Hepatic stellate cell (primary cell): ENCODE measurements at places on chromosomes 12 and 14.
A peak's percentile ranks its signal among the peaks of the same experiment; 100 is the strongest.

DNA sequence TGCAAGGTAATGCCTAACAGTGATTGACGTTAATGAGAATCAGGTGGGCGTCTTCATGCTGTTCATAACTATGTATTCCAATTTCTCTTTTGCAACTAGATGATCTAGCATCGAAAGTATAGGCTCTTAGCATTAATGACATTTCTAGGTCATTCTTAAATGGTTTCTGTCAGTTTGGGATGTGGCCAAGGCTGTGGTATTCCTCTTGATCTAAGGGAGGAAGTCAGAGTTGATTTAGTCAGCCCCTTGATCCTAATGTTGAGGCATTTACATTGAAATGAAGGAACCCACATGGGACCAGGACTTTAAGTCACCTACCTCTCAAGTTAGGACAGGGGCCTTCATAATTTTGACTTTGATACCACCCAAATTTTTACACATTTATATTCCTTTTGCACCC is 448.1 kb downstream of the NPAS3 start:
- DNase-seq: no peak

DNA sequence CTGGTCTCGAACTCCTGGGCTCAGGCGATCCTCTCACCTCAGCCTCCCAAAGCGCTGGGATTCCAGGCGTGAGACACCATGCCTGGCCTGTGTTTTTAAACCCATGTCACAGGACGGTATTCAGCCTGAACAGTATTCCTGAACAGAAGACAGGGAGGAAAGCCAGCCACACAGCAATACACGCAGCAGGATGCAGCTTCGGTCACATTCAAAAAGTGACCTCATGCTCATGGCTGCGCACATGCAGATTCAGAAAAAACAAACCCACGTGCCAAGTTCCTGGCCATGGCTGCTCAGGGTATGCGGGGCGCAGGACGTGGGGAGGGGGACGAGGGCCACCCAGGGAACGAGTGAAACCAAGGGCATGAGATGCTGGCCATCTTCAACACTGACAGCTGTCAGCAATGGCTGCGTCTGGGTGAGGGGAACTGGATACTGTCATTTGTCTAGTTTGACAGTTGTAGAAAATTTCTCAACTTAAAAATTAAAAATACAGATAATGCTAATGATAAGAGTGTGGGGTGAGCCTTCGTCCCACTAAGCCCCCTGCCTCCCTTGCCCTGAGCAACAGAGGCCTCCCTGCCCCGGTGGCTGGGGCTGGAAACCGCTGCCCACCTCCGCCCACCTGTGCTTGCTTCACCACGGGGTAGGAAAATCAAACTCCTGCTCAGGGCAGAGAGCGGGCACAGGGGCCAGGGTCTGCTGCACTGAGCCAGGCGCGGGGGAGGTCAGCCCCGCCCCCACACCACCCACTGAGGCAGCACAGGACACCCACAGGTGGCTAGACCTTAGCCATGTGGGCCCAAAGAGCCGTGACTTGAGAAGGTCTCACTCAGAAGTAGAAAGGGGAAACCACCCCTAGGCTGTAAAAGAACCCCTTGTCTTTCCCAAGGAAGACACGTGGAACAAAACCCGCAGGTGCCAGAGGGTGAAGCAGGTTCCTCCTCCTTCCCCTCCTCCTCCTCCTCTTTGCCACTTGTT is 84.2 kb downstream of the SCARB1 start:
- no peak for DNase-seq

GRCh38 chr12:54356228-54356627 is 8.1 kb downstream of the GPR84 start:
- no peak for DNase-seq

DNA sequence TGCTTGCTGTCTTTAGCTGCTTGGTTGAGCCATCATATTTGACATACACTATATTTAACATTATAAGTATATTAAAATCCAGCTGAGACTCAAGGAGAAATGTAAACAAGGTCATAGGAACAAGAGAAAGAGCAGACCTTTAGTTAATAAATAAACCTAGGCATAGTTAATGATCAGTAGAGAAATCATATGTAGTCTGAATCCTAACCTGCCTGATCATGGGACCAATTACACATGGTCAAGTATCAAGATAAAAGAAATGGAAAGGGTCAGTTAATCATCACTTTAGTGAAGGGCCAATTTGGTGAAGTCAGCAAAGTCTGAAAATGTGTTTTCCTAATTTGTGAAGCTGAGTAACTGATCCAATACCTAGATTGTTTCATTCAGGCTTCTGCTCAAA is 7.5 kb downstream of the RNF212B start:
- DNase-seq: no peak

- no peak for DNase-seq
These were observed 21.5 kb upstream of the ASPG start for GRCh38 chr14:104064003-104064402.

DNA sequence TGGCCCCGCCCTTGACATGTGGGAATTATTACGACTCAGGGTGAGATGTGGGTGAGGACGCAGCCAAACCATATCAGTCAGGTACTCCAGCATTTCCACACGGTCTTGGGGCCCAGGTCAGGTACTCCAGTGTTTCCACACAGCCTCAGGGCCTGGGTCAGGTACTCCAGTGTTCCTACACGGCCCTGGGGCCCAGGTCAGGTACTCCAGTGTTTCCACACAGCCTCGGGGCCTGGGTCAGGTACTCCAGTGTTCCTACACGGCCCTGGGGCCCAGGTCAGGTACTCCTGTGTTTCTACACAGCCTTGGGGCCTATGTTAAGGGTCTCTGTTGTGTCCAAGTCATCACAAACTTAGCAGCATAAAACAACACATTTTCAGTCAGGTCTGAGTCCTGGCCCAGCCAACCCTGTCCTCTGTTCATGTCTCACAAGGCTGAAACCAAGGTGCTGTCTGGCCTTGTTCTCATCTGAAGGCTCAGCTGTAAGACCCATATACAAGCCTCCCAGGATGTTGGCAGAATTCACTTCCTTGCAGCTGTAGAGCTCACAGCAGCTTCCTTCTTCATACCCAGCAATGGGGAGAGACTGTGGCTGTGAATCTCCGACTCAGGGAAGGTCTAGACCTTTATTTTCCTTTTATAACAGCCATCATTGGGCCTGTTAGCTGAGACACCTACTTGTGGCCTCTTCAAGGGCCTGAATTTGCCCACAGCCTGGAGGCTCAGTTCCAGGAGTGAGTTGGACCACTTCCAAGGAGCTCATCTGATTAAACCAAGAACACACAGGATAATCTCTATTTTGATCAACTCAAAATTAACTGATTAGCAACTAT is 107.6 kb upstream of the SFSWAP start:
- no peak for DNase-seq

DNA sequence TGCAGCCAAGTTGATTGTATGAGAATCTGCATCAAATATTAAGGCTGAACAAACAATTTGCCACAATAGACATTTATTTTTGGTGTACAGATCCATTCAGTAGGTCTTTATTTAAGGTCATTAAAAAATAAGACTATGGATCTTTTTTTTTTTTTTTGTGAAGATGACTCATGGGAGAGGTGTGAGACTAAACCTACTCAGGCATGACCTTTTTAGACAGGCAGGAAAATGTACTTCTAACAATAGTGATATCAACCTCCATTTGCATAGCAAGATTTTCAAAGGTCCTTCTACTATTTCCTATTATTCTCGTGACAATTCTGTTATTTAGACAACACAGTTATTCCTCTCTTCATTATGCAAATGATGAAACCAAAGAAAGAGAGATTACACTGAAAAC is 39.9 kb upstream of the PTPRR start:
- no peak for DNase-seq

DNA sequence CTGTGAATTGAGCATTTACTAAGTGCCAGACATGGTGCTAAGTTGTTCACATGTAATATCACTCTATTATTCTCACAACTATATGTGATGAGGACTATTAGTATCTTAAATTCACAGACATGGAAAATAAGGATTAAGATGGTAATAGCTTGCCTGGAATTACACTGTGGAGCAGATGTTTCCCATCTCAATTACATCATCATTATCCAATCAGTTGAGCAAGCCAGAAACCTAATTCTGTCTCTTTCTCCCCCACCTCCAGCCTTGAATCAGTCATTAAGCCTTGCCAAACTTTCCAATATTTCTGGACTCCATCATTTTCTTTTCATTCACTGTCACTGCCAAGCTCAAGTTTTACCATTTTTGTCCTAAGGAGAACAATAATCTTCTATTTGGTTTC is 287.8 kb upstream of the KITLG start:
- DNase-seq: no peak

DNA sequence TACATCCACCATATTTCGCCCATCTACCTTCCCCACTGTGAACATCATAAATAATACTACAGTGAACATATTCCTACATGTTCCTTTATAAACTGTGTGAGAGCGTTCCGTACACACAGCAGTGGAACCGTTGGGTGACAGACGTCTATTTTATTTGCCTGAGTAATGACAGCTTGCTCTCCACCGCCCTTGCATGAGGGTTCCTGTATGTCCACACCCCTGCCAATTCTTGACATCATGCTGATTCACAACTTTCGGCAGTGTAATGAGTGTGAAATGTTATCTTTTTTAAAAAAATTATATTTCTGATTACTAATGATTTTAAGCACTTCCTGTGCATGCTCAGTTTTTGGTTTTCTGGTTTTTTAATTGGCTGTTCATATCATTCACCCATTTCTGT is 4.3 kb upstream of the RAD52 start:
- peak; percentile 15 for DNase-seq

DNA sequence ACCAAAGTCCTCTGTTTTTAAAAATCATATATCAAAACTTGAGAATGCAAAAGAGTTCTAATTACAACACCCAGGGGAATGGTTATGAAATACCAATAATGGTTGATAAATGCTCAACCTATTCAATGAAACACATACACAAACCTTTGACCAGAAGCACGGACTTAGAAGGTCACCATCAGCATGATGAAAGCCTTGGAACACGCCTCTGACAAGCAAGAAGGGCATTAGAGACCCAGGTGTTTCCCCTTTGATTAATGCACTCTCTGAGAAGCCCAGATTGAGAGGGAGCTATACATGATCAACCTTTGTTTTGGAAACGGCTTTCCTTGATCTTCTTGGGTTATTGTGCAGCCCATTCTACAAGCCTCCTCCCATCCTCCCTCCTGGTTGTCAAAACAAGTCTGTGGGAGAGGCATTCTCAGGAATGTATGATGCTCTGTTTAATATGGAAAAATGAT is 69.0 kb downstream of the ZFP36L1 start:
- DNase-seq: no peak

- no peak for DNase-seq
These were observed 6.9 kb upstream of the SVOP start for GRCh38 chr12:109027767-109028166.

DNA sequence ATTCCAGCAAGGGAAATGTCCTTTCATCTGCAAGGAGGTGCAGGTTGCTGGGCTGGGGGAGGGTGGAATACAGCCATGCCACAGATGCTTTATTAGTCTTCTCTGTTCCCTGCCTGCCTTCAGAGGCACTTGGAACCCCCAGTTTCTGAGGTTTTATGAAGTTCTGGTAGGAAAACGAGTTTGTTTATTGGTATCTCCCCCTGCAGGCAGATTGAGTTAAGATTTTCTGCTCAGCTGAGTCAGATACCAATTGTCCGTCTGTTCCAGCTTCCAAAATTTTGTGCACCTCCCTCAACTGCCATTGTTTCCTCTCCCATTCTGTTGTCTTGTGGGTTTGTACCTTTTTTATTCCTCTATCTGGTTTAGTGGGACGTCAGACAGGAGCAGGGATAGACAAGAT is 155.6 kb downstream of the ETV6 start:
- DNase-seq: no peak

DNA sequence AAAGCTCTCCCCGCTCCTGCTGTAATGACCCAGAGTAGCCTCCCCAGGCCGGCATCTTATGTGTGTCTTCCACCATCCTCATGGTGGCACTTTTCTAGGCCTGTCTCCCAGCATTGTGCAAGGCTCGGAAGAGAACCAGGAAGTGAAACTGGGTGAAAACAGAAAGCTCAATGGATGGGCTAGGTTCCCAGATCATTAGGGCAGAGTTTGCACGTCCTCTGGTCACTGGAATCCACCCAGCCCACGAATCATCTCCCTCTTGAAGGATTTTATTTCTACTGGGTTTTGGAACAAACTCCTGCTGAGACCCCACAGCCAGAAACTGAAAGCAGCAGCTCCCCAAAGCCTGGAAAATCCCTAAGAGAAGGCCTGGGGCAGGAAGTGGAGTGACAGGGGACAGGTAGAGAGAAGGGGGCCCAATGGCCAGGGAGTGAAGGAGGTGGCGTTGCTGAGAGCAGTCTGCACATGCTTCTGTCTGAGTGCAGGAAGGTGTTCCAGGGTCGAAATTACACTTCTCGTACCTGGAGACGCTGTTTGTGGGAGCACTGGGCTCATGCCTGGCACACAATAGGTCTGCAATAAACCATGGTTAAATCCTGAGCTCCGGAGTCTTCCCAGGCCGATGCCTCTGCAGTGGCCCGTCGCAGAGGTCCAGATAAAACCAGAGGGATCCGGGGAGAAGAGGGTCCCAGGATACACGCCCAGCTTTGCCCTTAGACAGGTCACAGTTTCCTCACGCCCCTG is 15.6 kb downstream of the ACVRL1 start:
- DNase-seq: no peak

- DNase-seq: no peak
These were observed 260.9 kb downstream of the ITPR2 start for GRCh38 chr12:26572137-26572536.

DNA sequence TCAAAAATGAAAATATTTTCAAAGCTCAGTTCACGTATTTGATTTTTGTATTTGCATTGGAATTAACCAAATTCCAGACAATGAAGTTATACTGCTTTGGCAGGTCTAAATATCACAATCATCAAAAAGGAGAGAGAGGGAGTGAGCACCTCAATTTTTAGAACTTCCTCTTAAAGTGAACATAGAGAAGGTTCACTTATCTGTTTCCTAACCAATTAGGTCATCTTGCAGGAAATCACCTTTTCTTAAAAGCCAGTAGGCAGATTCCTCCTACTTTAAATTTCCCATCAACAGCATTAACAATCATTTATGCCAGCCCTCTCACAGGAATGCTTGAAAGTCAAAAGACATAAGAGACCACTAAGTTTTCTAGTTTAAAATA is 388.7 kb downstream of the ZFP36L1 start:
- DNase-seq: no peak

DNA sequence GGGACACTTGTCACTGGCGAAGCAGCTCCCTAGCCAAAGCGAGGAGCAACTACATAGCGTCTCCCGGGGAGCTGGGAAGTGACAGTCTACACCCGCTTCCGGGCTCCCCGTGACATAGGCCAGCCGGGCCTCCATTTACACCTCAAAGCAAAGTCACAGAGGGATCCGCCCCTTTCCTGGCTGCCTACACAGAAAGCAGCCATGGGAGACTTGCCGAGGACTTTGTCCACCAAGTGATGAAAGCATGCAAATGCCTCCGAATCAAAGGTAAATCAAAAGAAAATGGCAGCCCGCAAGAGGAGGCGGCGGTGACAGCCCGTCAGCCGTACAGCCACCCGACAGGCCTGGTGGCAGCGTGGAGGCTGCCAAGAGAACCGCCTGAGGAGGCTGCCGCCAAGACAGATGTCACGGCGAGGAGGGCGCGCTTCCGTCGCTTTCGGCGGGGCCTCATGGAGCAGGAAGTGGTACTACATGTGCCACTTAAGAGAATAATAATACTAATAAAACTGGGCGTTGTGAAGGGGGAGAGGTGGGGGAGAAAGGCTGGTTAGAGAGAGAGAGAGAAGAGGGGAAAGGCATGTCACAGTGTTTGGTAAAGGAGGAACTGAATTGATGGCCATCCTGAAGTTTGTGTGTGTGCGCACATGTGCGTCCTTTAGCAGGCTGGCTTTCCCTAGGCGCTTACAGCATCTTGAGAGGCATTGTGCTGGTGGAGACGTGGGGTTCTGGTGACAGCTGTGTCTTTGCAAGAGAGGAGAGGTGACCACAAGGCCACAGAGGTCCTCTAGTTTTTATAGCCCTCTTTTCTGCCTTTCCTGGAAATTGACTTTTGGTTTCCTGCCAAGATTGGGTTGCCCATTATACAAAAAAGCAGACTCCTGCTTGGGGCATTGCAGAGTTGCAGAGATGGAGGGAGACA is 661.7 kb downstream of the VRK1 start:
- DNase-seq: no peak
